ENCODE measurements at places on chromosomes 2 and 18.

GRCh38 chr18:48991676-48992075 is 40.9 kb upstream of the SMAD7 start:
- no peak for DNase-seq

DNA sequence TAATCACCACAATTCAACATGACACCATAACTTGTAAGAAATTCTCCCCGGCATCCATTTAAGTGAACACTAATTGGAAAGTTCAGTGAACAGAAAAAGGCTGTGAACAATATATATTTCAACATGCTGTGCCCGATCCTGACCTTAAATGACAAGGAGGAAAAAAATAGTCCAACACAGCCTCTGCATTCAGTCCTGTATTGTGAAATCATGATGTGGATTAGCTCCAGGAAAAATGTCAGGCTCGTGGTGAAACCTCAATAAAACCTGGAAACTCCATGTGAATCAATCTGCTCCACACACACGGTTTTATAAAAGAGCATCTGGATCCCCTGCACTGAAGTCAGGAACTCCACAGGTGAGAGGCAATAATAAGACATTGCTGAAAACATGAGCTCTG is 145.4 kb upstream of the SPOPL start:
- no peak for DNase-seq

DNA sequence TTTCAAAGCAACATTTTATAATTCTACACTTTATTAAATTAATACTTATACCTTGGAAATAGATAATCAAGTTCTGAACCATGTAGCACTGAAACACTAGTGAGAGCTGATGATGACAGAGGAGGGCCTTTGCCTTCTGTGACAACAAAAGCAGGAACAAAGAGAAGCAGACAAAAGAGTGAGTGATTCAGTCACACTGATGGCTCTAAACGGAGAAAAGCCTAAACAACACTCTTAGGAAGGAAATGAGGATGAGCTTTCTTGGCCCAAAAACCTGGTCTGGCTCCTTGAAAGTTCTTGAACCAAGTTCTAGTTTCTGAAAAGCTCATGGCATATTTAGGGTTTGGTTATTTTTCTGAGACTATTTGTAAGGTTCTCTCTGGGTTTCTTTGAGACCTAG is 271.9 kb downstream of the DPP10 start:
- no peak for DNase-seq

DNA sequence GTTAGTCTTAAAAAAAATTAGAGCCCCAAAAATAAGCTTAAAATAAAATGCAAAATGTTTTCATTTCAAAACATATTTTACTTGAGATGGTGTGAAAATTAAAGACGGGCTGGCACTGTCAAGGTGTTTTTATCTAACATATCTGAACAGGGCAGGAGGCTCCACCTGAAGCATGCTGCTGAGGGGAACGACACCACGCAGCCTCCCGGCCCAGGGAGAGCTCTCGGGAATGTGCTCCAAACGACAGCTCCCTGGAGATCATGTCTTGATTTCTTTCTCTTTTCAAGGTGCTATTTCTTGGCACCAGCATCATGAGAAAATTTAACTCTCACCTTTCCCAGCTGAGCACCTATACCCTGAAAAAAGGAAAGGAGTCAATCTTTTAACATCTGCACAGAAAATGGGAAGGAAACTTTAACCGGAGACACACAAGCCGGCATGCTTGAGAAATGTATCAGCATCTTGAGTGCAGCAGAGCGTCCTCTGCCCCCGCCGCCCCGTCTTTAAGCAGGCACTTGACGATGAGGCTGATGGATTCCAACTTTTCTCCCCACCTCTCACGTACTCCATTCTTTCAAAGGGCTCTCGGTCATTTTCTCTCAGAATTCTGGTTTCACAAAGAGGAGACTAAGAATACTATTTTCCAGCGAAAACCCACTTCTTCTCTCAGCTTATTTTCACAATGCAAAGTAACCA is 56.6 kb downstream of the EIPR1 start:
- DNase-seq: no peak

GRCh38 chr2:96137321-96138178 is 752 bp downstream of the ASTL start:
- no peak for DNase-seq

DNA sequence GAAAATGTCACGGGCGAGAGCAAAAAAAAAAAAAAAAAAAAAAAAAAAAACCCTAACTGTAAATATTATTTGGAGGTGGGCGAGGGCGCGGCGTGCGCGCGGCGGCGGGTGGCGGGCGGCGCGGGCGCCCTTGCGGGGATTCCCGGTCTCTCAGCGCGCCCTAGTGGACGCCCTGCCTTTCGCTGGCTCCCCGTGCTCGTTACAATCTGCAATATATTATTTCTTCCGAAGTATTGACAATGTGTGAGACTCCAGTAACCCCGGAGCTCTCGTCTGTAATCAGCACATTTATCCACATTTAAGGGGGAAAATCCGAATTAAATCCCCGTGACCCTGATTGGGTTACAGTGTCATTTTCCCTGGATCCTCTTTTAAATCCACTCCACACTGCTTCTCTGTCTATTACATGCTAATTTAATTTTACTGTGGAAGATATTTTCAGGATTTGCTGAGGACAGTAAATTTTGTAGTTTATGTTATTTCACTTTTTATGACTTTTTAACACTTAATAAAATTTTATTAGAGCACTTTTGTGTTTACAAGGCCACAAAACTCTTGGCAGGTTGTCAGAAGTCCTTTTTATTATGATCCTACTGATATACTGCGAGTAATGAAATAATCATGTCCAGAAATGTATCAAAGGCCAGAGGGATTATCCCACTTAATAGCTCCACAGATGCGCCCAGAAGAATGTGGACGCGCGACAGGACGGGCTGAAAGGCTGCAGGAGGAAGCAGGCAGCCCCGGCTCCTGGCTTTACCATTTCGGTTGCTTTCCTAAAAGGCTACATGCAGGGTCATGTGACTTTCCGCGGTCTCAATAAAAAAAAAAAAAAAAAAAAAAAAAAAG is 369.1 kb downstream of the MTX2 start:
- peak; percentile 70 for DNase-seq

DNA sequence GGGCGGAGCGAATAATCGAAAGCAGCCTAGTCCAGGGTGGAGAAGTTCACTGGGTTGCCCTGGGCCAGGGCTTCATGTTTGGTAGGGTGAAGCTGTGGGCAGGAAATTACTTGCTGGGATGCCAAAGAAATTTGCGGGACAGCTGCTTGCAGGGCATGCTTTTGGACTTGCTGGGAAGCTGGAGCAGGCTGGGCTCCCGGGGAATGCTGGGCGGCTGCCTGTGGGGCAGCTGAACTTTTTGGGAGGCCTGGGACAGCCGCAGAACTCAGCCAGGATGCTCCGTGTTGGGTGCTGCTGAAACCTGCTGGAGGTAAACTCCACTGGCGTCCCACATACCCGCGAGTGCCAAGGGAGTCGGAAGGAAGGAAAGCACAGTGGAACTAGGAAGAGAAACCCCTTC is 31.9 kb downstream of the ASB1 start:
- peak; percentile 5 for DNase-seq

DNA sequence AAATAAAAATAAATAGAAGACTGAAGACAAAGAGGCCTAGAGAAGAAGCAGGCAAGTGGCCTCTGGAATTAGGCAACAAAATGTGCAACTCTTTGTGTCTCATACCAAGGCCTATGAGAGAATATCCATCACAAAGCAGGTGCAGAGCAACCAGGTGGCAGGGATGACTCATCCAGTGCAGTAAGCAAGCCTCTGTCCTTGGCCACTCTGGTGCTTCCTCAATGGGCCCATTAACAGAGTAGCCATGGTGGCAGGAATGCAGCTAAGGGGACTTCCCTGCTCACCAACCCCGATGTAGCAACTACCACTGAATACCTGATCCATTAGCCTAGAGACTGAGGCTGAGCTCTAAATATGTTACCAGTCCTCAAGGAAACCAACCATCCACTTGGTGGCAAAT is 11.0 kb upstream of the EPG5 start:
- no peak for DNase-seq

GRCh38 chr2:101124643-101125366 is 26.4 kb downstream of the TBC1D8 start:
- no peak for DNase-seq

- no peak for DNase-seq
Measured at GRCh38 chr2:196268538-196269338, 97.4 kb upstream of the STK17B start.

DNA sequence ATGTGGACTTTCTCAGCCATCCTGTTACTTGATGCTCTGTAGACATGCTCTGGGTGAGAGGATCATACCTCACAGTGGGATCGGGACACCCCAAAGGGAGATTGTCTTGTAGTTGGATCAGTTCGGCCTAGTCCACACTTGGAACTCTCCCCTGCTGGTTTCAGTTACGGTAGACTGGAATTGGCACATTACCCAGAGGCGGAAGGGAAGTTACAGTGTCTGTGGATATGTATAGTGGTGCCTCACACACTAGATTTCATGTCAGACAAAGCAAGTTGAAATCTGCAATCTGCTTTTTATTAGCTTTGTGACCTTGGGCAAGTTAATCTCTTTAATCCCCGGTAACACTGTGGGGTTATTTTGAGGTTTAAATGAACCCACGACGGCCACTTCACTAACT is 16.2 kb upstream of the CTAGE1 start:
- no peak for DNase-seq

GRCh38 chr2:84257831-84258230 is 201.2 kb downstream of the SUCLG1 start:
- DNase-seq: no peak

DNA sequence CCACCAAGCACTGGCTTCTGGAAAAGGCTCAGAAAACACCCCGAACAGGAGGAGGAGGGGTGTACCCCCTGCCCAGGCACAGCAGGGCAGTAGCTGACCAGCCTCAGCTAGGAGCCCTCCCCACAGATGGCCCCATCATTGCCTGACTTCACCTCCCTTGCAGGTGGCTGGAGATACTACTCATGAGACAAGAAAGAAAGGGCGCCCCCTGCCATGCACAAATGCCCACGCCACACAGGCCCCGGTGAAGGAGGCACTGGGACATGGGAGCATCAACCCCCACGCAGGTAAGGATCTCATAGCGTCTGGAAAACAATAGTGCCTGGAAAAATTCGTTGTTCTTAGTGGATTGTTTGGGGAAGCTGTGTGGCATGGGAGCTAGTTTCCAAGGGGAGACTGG is 240.6 kb downstream of the TFCP2L1 start:
- DNase-seq: no peak

DNA sequence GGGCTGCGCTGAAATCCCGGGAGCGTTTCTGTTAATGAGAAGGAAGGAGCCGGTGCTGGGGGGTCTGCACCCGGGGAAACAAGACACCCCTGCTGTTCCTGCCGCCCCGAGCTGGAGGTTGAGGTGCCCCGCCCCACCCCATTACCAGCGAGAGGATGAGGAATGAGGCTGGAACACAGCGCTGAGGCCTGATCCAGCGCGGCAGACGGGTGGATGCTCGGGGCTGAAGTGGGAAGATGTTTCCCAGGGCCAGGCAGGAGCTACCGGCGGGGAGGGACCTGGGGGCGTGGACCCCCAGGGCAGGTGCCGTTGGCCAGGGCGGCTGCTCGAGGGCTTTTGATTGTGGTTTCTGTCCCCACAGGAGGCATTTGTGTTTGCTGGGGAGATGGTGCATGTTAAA is 134.3 kb upstream of the CTDP1 start:
- no peak for DNase-seq

- DNase-seq: no peak
Measured at GRCh38 chr2:112216167-112216566, 38.7 kb downstream of the ZC3H8 start.

GRCh38 chr2:149715005-149715592 is 127.5 kb upstream of the MMADHC start:
- no peak for DNase-seq

- peak; percentile 43 for DNase-seq
Measured at GRCh38 chr2:191565647-191566198, 112.2 kb upstream of the NABP1 start.

GRCh38 chr18:58893388-58894099 is 28.9 kb downstream of the ZNF532 start:
- no peak for DNase-seq

DNA sequence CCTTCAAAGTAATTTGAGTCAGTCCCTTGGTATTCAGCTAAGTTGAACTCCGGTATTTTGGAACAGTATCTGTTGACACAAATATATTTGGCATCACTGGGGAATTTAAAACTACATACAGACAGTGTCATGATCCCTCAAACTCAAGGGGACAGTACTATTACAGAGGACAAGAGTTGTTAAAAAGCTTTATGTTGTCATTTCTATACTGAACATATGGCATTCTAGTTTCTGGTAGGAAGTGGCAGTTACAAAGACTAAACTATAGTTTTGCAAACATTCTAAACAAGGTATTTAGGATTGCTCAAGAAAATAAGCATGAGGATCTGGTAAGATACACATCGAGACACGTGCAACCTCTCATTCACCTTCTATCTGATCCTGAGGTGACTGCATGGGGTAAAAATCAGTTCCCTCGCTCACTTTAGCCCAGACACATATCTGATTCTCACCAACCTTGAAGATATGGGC is 16.6 kb upstream of the CCNYL1 start:
- no peak for DNase-seq

GRCh38 chr2:152449578-152449977 is 114.6 kb downstream of the FMNL2 start:
- DNase-seq: no peak

GRCh38 chr2:100446696-100447095 is 23.6 kb upstream of the NMS start:
- no peak for DNase-seq

DNA sequence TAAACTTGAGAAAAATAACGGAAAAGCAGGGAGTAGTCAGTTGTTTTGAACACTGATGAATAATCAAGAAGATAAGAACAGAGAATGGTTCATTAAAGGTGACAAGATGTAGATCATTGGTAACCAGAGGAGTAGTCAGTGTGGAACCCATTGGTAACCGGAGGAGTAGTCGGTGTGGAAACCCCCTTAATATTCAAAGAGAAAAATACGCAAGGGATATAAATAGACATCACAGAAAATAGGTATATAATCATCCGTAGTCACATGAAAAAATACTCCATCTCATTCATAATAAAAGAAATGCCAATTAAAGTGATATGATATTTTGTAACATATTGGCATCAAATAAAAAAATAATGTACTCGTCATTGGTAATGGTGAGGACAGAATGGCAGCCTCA is 70.6 kb upstream of the EPAS1 start:
- DNase-seq: no peak

GRCh38 chr2:162230761-162231160 is 12.5 kb downstream of the FAP start:
- no peak for DNase-seq

GRCh38 chr2:158984604-158985135 is 16.2 kb downstream of the TANC1 start:
- DNase-seq: no peak

GRCh38 chr2:236526455-236527158 is 43.0 kb upstream of the ACKR3 start:
- DNase-seq: no peak

Measured in activated CD8-positive, alpha-beta T cell treated with anti-CD3 and anti-CD28 coated beads, Interleukin-2, amount 10 ng/mL, durations not matched to agents 7 days and 5 days (primary cell).